SW 1271 (cell line): ENCODE measurements at places on chromosomes 6 and 20.

- DNase-seq = peak; percentile 67
Measured at GRCh38 chr6:34791701-34792604, at the start of gene BLTP3A. TSS of gene BLTP3A (plus strand) at chr6:34792083. CDS start at chr6:34792251, 168 bp downstream.

- no peak for DNase-seq
Measured at GRCh38 chr6:33918175-33918695, 114.4 kb upstream of the MLN start.

- DNase-seq = no peak
Measured at GRCh38 chr6:144418959-144419545, 133.9 kb downstream of the UTRN start.

- DNase-seq = no peak
Measured at GRCh38 chr6:85272592-85272991, 177.3 kb upstream of the NT5E start.

- DNase-seq = no peak
Measured at GRCh38 chr6:126535138-126535537, 195.2 kb downstream of the CENPW start.

- DNase-seq = no peak
Measured at GRCh38 chr6:72559067-72559466, 62.8 kb upstream of the KCNQ5 start.

GRCh38 chr6:72974276-72974675 lies 251.0 kb downstream of the KHDC1L start:
- DNase-seq = no peak
